GM18507 (cell line): ENCODE measurements at places on chromosomes 1 and 21.
A peak's percentile ranks its signal among the peaks of the same experiment; 100 is the strongest.

DNA sequence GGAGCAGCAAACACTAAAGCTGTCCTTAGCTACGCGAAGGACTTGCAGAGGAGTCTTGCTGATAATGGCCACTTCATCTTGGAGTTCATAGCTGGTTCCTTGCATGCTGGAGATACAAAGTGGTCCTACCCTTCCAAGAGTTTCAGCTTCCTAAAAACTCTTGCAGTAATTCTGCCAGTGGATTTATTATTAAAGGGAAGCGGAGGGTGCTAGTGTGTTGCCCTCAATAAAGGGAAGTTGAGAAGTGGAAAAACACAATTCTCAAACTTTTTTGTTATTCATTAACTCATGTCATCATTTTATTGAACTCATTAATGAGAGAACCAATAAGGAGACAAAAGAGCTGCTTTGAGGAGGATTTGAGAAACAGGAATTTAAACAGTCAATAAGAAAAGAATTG is 6.5 kb upstream of the HAPLN2 start:
- DNase-seq = no peak

- DNase-seq = no peak
Observed at GRCh38 chr1:8976896-8977450, 31.3 kb downstream of the CA6 start.

GRCh38 chr21:42652527-42653230 is 742 bp upstream of the PDE9A start:
- DNase-seq = no peak

GRCh38 chr1:230000493-230001184 is 66.4 kb upstream of the GALNT2 start:
- no peak for DNase-seq

GRCh38 chr1:234517110-234517802 is 38.3 kb upstream of the TARBP1 start:
- no peak for DNase-seq

DNA sequence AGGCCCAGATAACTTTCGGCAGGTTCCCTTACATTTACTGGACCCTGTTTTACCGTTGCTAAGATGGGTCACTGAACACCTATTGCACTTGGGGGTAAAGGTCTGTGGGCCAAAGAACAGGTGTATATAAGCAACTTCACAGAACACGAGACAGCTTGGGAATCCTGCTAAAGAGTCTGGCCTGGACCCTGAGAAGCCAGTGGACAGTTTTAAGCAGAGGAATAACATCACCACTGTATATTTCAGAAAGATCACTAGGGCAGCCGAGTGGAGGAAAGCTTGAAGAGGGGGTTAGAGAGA is 54.4 kb downstream of the LAMC2 start:
- DNase-seq = no peak

DNA sequence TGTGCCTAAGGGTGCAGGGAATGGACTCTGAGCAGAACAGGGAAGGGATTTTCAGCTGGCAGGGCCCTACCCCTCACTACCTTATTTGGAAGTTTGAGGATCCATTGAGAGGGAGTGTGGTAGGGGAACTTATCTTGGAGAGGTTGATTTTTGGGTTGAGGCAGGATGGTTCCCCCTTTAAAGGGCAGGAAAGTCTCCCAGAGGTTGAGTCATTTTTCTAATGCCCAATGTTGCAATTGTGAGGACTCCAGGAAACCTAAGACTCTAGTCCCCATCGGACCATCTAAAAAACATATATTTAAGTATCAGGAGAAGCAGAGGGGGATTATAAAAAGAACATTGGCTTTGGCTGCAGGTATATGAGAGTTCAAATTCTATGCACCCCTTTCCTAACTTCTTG is 47.3 kb downstream of the SAMD13 start:
- no peak for DNase-seq

DNA sequence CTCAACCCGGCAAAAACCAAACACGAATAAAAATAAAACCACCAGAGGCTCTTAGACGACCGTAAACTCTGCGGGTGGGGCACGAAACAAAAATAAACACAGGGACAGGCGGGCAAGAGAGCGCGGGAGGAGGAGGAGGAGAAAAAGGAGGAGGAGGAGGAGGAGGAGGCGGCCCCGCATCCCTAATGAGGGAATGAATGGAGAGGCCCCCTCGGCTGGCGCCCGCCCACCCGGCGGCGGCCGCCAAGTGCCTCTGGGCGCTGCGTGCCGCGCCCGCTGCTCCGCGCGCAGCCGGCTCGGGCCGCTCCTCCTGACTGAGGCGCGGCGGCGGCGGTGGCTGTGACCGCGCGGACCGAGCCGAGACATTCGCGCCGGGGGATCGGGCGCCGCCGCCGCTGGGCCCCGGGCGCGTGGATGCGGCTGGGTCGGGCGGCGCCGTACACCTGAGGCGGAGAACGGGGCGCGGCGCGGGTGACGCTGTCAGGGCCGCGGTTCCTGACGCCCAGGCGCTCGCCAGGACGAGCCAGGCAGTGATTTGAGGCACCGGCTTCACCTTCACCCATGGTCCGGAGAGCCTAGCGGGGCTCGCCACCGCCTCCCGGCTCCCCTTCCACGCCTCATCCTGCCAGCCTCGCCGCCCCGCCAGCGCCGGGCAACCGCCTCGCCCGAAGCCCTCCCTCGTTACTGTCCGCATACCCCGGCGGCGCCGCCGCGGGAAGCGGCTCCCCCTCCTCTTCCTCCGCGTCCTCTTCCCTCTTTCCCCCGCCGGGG is at the start of gene MARK1:
MARK1 (plus strand) TSS at position 229 of the 771 bp plus-strand sequence. CDS start 687 bp downstream, outside the sequence.
- DNase-seq = peak; percentile 5

- DNase-seq = no peak
Observed at GRCh38 chr1:23202263-23202749, 15.0 kb downstream of the HTR1D start.

DNA sequence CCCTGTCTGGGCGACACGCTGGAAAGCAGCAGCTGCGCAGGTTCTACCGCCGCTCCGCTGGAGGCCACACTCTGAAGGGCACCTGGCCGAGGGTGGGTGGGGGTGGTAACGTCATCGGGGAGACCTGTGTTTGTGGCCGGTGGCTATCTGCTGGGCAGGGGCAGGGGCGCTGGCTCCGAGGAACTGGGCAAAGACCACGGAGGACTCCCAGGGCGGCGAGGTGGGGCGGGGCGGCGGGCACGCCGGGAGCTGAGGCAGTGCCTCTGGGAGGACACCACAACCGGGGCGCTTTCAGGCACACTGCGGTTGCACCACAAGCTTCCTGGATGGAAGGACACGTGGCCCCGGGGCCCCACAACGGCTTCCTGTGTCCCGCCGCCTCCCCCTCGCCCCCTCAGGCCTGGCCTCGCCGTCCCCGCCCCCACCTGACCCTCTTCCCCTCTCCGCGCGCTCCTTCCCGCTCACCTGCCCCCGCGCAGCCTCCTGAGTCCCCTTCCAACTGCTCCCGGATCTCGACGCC is 3.3 kb upstream of the DENND2D start:
- peak; percentile 82 for DNase-seq

- DNase-seq = no peak
Observed at GRCh38 chr21:42663860-42664535, 10.6 kb downstream of the PDE9A start.

DNA sequence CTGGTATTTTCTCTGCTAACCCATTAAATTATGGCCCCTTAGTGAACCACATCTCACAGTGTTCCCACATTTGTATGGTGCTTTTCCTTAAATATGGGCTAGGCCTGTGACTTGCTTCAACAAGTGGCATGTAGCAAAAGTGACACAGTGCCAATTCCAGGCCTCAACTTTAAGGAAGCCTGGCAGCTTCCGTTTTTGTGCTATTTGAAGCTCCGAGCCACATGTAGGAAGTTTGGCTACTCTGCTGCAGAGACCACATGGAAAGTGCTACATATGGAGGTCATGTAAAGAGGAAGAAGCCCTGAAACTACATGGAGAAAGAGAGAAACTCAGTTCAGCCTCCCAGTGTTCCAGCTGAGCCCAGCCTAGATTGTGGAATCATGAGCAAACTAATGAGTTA is 28.5 kb upstream of the DR1 start:
- DNase-seq = no peak

GRCh38 chr1:44594871-44595735 is 79.2 kb downstream of the TMEM53 start:
- peak; percentile 87 for DNase-seq

DNA sequence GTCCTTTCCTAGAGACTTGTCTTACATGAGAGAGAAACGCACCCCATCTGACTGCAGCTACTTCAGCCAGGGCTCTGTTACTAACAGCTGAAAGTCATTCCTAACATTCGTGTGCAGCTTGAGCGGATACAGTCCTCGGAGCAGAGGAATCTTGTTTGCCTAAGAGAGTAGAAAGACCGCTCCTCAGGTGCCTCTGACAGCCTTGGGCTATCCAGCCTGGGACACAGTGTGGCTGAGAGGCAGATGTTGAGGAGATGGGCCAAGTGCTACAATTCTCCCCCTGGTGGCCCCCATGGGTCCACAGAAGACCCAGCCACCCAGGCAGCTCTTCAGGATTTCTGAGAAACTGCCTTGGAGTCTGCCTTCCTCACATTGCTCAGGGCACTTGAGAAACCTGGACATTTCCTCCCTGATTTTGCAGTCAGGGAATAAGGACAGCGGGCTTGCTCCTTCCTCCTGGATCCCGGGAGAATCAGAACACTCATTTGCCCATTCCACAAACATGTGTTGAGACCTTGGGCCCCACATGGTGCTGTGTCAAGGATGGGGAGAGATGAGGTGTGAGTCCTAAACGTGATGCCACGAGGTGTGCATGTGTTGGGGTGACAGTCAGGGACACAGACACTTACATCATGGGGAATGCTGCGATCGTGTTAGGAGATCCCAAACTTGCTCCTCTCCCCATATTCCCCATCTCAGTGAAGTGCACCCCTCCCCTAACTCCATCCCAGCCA is 13.1 kb downstream of the TRIM62 start:
- DNase-seq = no peak

DNA sequence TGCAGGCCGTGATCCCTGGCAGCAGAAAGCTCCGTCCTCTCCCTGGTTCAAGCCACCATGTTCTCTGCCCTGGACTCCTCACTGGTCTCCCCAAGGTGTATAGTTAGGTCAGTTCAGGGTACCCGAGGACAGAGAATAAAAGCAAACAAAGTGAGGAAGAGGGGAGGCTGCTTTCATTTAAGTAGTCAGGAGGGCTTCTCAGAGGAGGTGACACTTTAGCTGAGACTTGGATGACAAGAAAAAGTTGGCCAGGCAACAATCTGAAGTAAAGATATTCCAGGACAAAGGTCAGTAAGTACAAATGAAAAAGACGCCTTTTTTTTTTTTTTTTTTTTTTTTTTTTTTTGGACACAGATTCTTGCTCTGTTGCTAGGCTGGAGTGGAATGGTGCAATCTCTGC is 257.8 kb upstream of the TMEM51 start:
- DNase-seq = no peak

DNA sequence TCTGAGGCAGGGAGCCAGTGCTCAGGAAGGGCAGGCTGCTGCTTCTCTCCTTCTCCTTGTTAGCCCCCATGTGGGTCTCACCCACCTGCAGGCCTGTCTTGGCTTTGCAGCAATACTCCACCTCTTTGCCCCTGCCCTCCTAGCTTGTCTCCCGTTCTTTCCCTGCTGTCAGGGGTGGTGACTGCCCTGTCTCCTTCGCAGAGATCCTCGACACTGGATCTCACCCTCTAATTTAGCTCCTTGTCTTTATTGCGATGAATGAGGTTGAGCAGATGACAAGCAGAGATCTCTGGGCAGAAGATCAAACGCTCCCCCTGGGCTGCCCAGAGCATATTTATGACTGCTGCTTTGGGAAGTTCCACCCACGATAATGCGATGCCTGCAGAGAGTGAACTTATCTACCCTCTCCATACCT is 199.2 kb downstream of the ROR1 start:
- no peak for DNase-seq

- no peak for DNase-seq
Observed at GRCh38 chr21:34517491-34518245, 5.7 kb upstream of the KCNE1 start.

DNA sequence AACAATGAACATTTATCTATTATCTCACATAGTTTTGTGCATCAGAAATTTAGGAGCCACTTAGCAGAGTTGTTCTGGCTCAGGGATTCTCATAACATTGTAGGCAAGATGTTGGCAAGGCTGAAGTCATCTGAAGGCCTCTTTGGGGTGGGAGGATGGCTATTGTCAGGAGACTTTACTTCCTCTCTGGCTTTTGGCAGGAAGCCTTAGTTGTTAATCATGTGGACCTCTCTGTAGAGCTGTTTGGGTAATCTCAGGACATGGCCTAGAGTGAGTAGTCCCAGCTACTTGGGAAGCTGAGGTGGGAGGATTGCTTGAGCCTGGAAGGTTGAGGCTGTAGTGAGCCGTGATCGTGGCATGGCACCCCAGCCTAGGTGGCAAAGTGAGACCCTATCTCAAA is 40.2 kb downstream of the RASAL2 start:
- DNase-seq = no peak

- no peak for DNase-seq
Observed at GRCh38 chr1:69459244-69459643, 108.5 kb upstream of the LRRC7 start.

- DNase-seq = no peak
Observed at GRCh38 chr21:45029948-45030681, 44.3 kb upstream of the ADARB1 start.

DNA sequence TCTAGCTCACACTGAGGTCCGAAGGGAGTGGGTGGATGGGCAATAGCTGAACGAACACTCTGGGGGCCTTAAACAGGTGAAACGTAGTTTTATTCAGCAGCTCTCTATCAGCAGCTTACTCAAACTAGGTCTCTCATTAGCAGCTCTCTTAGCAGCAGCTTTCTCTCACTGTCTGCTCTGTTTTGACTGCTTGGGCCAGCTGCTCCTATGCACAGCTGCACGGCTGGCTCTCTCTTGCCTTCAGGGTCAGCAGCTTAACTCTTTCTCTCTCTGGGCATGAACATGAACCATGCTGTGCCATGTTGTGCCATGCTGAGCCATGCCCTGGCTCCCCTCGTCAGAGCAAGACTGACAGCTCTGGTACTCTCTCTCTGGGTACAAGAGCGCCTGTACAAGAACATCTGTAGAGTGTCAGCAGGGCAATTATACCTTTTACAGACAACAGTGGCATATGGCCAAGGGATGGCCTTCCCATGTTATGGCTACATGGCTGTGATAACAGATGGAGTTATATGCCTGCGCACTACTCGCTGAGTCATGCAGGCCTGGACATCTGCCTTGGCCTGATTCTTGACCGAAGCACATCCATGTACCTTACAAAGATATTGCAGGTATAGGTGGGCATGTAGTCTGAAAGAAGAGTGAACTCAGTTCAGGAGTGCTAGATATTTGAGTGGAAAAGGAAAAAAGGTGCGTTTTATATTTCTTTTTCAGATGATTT is 152.4 kb downstream of the LEPR start:
- no peak for DNase-seq
